ENCODE measurements at places on chromosomes 2 and 18.

- DNase-seq: peak; percentile 95
Measured at GRCh38 chr18:11324956-11325882, 175.8 kb upstream of the PIEZO2 start.

GRCh38 chr2:229865033-229865432 lies 56.8 kb downstream of the TRIP12 start:
- DNase-seq: no peak

DNA sequence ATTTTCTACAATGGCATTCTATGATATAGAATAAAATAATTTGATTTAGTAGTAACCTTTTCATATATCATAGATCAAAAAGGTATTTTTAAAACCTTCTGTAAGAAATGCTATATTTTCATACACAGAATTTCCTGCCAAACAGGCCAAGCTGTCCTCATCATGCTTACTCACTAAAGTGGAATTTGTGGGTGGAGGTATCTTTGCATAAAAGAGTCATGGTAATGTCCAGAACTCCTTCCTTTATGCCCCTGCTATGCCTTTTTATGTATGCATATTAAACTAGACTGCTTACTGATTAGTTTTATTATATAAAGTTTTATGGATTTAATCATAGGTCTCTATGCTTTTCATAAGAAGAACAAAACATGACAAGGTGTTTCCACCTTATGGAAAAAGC lies 27.5 kb upstream of the MARCHF7 start:
- peak; percentile 60 for DNase-seq

- DNase-seq: peak; percentile 9
Measured at GRCh38 chr2:35080231-35080910, 1275.2 kb upstream of the CRIM1 start.

DNA sequence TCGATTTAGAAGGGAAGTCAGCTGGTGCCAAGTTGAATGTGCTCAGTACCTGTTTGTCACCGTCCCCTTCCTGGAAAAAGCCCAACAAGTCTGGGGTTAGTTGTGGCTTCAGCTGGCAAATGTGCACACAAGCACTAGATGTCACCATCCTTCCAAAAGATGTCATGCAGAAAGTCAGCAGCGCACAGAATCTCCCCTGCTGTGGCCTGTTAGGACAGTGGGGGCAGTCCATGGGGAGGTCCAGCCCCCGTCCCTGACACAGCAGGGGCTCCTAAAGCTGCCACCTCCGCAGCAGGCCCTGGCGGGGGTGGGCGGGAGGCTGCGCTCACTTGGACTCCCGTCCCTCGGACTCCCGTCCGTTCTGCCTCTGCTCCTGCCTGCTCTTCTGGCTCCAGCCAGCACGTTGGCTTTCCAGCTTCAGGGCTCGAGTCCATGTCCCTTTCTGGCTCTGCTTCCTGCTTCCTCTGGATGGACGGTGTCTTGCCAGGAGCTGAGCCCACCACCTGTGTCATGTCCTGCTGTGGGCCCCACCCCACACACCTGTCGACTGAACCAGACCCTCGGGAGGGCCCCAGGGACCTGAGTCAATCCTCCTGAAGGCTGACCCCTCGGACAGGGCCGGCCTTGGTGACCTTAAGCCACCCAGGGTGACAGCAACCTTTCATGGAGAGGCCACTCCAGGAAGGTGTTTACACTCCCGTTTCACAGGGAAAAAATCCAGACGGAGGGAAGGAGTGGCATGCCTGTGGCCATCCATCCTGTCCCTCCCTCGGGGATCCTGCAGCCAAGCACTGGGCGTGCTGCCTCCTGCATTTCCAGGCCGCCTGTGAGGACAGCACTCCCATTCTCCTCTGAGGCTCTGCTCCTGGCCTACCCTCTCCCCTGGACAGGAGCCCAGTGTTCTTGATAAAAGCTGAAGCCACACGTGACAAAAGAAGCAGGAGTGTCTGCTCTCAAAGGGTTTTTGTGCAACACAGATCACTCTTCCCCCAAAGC lies 8.5 kb downstream of the RAB17 start:
- DNase-seq: peak; percentile 71

GRCh38 chr2:98637401-98638147 lies 29.2 kb downstream of the UNC50 start:
- DNase-seq: no peak

DNA sequence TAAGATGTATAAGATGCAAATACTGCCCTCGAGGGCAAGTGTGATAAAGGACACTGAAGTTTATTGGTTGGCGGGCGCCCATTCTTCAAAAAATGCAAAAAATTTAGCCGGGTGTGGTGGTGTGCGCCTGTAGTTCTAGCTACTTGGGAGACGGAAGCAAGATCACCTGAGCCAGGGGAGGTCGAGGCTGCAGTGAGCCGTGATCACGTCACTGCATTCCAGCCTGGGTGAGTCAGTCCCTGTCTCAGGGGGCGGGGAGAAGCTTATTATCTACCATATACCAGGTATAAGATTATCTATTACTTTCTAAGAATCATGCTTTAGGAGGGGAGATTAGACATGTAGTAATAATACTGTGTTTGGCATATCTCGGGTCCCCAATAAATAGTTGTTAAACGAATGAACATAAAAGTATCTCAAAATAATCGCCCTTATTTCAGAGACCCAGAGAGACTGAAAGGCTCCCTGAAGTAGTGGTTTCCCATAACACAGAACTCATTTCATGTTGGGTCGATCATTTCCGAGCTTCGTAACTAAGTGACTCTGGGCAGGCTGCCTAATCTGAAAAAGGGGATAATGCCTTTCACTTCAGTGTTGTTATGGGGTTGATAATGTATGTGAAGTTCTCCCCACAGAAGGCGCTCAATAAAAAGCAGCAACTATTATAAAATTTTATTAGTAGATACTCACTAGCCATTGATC lies 1.2 kb upstream of the SELENOI start:
- peak; percentile 44 for DNase-seq

DNA sequence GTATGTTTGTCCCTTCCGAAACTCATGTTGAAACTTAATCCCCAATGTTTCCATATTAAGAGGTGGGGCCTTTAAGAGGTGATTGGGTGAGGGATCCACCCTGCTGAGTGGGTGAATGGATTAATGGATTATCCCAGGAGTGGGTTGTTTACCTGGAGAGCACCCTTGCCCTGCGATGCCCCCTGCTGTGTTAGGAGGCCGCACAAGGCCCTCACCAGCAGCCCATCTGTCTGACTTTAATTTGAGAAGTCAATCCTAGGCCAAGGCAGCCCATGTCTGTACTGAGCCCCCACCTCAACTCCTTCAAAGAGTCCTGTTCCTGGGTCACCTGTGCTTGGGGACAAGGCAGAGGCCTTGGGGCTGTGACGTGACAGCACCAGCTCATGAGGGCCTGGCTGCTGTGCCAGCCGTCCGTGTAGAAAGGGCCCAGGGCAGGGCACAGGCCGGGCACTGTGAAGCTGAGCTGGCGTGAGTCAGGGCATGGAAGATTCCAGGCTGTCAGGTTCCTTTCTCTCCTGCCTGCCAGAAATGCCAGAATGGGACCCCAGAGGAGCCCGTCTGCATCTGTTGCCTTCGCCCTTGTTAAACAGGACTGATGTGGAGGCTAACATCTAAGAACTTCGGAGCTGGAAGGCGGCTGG lies 21.3 kb upstream of the TAF1B start:
- DNase-seq: no peak

DNA sequence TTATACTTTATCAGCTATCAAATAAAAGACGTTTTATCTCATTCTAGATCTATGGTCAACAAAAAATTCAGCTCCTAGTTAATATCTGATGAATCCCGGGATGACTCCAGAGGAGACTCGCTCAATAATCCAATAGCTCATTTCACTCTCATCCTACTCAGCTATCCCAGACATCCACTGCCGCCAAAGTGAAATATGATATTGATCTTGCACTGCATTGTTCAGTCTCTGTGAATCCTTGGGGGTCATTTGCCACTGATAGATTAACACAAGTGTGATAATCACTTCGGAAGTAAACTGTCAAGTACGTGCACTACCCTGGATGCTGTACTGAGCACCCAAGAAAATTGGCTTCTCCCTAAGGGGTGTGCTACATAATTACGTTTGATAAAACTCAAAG lies 249.1 kb downstream of the SUCLG1 start:
- DNase-seq: no peak

GRCh38 chr18:26710470-26711096 lies 154.9 kb downstream of the AQP4 start:
- peak; percentile 41 for DNase-seq

GRCh38 chr2:190482451-190482850 lies 52.1 kb downstream of the NEMP2 start:
- DNase-seq: no peak

GRCh38 chr2:233100192-233100998 lies 40.3 kb downstream of the INPP5D start:
- no peak for DNase-seq

DNA sequence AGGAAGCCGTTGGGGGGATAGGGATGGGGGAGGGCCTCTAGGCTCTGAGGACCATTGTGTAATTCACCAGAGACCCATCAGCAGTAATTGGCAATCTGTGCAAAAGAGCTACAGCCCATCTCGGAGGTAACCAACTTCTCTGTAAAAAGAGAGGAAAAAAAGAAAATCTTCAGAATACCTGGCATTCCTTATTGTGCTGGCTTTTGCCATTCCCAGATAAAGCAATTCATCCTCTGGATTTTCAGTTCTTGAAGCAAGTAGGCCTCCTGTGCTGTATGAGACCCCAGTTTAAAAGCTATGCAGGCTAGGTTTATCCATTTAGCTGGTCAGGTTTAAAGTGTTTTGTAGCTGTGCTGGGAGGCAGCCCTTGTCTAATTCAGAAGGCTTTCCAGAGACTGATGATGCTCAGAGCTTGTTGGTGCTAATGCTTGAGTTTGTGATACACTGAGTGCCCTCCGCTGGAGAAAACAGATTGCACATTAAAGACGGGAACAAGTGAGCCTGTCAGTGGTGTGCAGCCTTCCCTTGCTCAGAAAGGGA lies at the start of gene LRRTM4:
Gene LRRTM4, minus strand, starts transcription at position 446 of the 540 bp plus-strand sequence.
- DNase-seq: no peak

DNA sequence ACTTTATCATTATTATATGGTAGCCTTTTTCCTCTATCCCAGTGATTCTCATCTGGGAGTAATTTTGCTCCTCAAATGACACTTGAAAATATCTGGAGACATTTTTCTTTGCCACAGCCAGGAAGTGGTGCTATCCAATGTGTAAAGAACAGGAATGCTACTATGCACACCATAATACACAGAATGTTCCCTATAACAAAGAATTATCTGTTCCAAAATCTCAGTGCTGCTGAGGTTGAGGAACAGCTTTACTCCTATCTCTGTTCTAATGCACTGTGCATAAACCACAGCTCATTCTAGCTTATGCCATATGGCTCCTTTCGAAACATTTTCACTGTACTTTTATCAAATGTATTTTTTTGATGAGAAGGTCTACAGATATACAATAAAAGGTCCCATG lies 1231.2 kb upstream of the CELF4 start:
- no peak for DNase-seq

GRCh38 chr2:65916785-65917295 lies 484.4 kb upstream of the SPRED2 start:
- DNase-seq: no peak

- no peak for DNase-seq
Measured at GRCh38 chr18:50776383-50776782, 43.4 kb downstream of the MRO start.

DNA sequence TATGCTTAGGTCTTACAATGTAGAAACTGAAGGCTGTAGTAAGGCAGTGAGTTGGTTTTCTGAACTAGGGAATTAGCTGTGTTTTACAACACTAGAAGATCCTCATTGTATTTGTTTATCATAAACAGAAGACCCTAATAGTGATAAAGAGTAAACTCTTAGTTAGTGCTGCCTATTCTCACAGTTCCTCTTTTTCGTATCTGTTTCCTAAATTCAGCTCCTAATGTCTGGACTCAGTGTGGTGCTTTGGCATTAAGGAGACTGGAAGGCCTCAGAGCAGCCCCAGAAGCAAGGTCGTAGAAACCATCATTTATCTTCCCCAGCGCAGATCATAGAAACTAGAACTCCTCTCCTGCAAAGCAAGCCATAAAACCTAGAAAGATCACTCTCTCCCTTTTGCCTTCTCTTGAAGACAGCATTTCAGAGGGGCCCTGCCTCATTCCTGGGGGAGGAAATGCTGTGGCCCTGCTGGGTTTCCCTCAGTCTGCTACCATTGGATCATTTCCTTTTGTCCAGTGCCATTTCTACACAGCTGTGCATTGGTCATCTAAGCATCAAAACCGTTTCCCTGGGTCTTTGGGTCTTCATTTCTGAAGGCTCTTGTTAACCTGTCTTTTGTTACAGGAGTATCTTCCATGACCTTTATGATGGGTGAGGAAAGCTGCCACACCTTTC lies 4.7 kb downstream of the ACP1 start:
- DNase-seq: no peak

- no peak for DNase-seq
Measured at GRCh38 chr2:43462866-43463641, 132.8 kb downstream of the THADA start.

DNA sequence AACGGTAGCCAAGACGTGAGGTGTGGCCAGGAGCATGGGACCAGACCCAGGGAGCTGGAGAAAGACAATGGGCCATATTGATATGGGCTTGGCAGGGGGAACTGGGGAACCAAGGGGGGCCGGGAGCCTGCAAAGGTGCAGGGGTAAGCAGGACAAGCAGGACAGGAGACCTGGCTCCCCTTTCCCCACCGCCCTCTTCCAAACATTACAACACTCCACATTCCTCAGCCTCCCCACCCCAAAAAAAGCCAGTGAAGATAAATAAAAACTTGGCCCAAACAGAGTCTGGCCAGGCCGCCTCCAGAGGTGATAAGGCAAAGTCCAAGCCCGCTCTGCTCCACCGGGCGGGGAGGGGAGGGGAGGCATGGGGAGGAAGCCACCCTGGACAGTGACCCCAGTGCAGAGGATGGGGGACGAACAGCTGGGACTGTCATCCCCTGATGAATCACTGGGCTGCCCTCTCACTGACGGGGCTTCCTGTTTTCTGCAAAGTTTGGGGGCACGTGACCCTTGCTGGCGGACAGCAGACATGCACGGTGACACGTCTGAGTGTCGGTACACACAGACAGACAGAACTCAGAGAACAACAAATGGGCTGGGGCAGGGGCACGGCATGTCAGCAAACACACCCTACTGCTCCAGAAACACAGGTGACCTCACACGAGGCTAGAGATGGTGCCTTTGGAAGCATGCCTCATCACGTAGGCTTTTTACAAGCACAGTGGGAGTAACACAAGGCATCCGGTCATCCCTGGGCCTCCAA lies 100.2 kb downstream of the TNS1 start:
- peak; percentile 49 for DNase-seq

GRCh38 chr2:122328816-122329215 lies 573.4 kb downstream of the TSN start:
- DNase-seq: no peak

GRCh38 chr18:75226286-75226955 lies 15.8 kb downstream of the TSHZ1 start:
- DNase-seq: no peak

- peak; percentile 24 for DNase-seq
Measured at GRCh38 chr2:216651351-216651881, 18.2 kb downstream of the IGFBP2 start.

GRCh38 chr2:169397697-169398096 lies 35.4 kb upstream of the LRP2 start:
- peak; percentile 7 for DNase-seq

DNA sequence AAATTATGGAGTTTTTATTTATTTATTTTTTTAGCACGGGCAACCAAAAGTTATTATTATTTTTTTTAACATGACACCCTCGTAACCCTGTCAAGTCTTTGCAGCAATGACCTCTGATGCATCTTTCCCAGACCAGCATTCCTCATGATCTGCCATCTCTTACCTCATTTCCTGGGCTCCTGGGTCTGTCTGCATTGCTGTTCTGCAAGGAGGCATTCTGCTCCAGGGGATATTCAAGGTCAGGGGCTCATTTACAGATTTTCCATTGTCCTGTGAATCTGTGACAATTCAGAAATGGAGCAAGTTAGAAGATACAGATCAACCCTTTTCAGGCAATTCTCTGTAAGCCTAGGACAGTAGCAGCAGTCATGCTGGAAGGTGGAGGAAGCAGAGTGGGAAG lies 43.0 kb downstream of the NGEF start:
- peak; percentile 29 for DNase-seq
